ENCODE measurements at places on chromosomes 5 and 9.

GRCh38 chr9:33277484-33277883 is 12.6 kb downstream of the CHMP5 start:
- no peak for DNase-seq

GRCh38 chr5:123585871-123586270 is 73.9 kb downstream of the CSNK1G3 start:
- no peak for DNase-seq

- DNase-seq: no peak
Observed at GRCh38 chr5:133995341-133995740, 9.4 kb downstream of the VDAC1 start.

GRCh38 chr5:11072568-11072967 is 311.5 kb upstream of the DAP start:
- DNase-seq: no peak

- no peak for DNase-seq
Observed at GRCh38 chr5:17343675-17344074, 126.2 kb downstream of the BASP1 start.

GRCh38 chr9:81826517-81826906 is 101.7 kb upstream of the SPATA31D4 start:
- DNase-seq: no peak

DNA sequence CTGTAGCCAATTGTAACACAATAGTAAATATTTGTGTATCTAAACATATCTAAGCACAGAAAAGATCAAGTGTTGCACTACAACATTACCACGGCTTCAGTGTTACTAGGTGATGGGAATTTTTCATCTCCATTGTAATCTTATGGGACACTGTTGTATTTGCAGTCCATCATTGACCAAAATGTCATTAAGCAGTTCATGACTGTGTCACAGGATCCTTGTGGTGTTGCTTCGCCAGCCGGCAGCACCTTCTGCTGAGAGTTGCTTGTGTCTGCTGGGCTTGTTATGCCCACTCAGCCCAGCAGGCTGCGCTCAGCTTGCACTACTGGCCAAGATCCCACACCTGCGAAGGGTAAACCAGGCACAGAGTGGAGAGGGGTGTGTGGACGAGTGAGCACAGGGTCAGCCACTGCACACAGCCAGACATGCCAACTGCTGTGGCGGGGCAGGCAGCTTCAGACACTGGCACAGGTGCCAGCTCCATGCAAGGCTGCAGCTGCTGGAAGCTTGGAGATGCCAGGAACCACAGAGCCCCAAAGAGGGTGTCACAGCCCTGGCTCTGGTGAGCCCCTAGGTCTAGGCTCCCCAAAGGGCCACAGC is 273.7 kb downstream of the CETN3 start:
- DNase-seq: peak; percentile 39

GRCh38 chr5:654071-654778 is 38.9 kb downstream of the TPPP start:
- no peak for DNase-seq

DNA sequence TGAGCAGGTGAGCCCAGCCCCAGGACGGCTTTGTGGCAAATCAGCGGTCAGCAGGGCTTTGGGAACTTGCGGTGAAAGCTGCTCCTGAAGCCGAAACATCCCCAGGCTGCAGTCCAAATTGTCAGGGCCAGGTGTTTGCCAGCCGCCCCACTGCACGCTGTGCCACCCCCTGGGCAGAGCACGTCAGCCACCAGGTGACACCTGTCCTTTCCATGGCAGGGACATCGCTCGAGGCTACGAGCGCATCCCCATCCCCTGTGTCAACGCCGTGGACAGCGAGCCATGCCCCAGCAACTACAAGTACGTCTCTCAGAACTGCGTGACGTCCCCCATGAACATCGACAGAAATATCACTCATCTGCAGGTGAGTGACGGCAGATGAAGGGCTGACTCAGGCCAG is 64.4 kb upstream of the CACNA1B start:
- no peak for DNase-seq

DNA sequence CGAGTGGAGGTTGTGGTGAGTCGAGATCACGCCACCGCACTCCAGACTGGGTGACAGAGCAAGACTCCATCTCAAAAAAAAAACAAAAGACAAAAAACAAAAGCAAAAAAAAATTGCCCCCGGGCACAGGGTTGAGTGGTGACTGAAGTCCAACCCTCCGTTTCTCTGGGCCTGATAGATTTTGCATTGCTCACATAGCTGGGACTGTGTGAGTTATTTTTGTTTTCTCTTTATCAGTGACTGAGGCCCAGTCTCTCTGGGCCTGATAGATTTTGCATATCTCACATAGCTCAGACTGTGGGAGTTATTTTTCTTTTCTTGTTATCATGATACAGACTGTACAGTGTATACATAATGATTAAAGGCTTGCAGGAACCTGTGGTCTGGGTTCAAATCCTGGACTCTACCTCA is 2.6 kb upstream of the SLC28A3 start:
- no peak for DNase-seq

DNA sequence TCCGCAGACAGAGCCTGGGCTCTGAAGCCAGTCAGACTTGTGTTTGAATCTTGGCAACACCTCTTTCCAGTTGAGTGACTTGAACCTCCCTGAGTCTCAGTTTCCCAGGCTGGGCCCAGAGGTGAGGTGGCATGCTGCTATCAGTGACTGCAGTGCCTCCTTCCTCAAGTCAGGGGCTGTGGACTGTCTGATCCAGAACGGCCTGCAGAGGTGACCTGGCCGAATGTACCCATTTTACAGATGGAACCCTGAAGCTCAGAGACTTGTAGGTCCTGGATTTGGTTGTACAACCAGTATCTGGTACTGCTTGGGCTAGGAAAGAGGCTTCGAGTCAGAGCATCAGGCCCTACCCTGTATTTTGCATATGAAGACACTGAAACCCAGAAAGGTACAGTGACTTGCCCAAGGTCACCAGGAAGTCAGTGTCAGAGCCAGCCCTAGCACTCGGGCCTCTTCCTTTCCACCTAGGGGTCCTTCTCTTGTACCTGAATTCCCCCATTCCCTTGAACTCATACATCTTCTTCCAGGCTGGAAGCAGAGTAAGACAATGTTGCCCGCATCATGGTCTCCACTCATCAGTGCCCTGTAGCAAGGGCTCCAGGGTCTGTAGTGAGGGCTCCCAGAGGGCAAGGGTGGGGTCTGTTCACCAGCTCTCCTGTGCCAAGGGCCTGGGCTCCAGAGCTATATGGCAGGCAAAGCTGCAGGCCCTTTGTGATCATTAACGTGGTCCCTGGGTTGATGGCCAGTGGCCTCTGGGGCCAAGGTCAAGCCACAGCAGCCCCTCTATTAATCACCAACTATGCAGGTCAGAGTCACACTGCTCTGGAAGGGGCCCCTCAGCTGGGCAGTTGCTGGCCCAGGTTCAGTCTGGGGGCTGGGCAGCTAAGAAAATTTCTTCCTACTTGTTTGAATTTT is 28.5 kb downstream of the GSN start:
- DNase-seq: no peak

- DNase-seq: no peak
Observed at GRCh38 chr5:119083679-119084078, 12.8 kb downstream of the DMXL1 start.

DNA sequence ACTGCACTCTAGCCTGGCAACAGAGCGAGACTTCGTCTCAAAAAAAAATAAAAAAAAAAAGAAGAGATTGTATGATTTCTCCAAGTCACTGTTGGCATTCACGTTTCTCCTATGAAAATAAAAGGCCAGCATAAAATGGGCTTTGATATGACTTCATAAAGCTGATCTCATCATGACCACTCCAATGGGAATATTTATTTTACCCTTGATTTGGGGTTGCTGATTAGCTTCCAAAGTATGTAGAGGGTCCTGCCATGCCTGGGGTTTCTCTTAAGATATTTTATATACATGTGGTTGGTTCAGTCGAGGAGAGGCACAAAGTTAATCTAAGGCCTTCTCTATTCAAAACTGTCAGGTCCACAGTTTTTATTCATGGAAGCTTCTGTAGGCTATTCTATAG is 247.0 kb upstream of the TNC start:
- DNase-seq: no peak

DNA sequence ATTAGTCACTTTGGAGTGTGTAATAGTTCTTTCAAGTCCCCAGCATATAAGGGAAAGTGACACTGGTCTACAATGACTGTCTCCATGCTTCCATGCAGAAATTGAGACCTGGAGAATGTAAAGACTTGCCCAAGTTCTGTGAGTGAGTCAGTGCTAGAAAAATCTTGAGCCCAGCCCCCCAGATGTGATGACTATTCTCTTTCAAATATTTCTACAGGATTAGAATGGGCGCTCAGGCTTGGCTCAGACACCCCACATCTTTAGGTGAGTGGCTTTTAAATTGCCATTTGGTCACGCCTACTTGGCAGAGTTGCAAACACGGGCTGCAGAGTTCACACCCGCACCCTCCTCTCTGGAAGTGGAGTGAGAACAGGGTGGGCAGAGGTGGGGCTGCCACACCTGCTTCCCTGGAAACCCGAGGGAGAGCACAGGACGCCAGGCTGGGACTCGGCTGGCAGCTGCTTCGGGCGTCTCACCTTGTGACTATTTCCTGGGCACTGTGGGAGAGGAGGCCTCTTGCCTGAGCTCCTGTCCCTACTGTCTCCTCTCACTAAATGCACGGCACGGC is 37.6 kb downstream of the ROPN1L start:
- no peak for DNase-seq

GRCh38 chr9:2132484-2133082 is 117.4 kb downstream of the SMARCA2 start:
- no peak for DNase-seq

DNA sequence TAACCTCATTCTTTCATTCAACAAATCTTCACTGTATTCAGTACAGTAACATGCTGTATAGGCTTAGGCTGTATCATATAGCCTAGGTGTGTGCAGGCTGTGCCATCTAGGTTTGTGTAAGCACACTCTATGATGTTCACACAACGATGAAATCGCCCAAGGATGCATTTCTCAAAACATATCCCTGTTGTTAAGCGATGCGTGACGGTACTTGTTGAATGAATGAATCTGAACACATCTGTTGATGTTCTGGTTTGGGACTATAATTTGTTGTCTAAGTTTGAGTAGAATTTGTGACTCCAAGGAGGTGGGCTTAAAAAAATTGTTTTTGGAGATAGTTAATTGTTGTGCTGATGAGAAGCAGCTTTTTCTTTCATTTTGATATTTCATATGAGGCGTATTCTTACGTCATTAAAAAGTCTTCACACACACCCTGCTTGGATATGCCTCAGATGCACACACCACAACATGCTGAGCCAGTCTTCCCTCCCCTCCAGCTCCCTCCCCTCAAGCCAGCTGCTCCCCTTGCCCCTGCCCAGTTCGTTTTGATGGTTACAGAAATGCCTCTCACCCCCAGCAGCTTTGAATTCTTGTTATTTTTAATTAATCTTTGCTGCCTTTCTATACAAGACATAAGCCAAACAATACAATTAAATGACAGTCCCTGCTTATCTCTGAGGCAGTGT is 5.5 kb upstream of the PSAT1 start:
- no peak for DNase-seq

DNA sequence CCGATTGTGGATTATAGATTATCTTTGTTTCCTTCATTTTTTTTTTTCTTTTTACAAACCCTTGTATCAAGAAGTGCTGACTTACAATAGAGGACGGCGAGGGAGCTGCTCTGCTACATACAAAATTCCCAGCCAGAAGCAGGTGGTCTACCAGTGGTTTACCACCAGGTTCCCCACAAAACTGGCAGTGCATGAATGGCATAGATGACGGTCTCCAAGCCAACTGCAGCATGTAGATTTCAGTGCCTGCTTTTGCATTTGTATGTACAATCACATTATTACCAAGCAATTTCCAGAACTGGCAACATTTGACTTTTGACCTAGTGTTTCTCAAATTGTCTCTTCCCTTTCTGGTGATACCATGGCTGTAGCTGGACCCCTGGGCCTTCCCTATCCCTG is 84.0 kb downstream of the ACER2 start:
- DNase-seq: no peak

GRCh38 chr5:136985785-136986475 is 513.2 kb downstream of the SPOCK1 start:
- no peak for DNase-seq

GRCh38 chr9:76459694-76460635 is 983 bp downstream of the GCNT1 start:
- DNase-seq: no peak

DNA sequence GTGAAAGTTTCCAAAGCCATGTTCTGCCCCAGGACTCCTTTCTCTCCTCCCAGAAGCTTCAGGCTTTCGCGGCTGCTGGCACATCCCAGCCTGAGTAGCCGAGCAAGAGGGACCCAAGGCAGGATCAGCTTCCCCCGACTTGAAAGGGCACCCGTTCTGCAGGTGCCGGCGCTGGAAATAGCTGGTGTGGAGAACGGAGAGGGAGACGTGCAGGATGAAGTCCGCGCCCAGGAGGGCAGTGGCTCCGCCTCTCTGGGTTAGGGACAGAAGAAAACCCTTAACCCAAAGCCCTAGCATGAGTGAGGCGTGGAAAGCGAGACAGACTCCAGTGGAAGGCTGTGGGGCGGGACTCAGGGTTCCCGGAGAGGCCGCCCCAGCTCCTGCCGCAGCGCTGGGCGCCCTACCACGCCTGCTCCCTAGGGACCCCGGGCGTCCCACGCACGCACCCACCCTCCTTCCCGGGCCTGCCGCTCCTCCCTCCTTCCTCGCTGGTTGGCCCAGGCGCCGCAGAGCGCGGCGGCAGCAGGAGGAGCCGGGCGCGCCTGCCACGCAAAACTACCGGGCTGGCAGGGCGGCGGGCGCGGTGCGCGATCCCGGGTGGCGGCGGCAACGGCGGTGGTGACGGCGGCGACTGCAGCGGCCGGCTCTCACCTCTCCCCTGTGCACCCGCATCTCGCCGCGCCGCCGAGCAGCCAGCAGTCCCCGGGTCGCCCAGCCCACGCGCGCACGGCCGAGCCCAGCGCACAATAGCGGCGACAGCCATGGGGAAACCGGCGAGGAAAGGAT is at the start of gene SLC1A1:
Gene SLC1A1, plus strand, starts transcription at position 550 of the 786 bp plus-strand sequence. Its CDS starts 212 bp downstream, at position 762.
- no peak for DNase-seq

DNA sequence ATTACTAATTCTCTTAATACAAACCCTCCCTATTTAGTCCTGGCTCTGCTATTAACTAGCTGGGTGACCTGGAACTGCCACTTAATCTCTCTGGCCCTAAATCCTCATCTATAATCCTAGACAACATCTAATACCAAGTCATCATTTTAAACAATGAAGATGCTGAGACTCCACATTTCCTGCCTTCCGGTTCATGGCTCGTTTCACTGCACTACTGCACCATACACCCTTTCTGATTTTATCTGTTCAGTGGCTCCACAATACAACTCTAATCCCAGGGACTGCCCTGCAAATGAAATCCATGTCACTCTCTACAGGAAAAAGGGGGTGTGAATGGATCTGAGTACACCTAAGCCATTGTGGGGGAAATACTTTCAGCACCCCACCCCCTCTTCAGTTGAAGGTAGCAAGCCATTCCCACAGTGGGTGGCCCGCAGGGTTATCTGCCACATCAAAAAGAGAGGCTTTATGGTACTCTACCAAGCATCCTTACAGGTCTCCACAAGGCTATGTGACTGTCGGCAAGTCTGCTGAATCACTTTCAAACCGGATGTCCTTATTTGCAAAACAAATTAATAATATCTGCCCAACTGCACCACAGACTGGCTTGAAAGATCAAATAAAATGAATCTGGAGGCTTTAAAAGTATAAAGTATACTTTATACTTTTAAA is 89.5 kb downstream of the EPB41L4A start:
- no peak for DNase-seq

- no peak for DNase-seq
Observed at GRCh38 chr5:34455098-34455497, 201.0 kb upstream of the RAI14 start.

GRCh38 chr9:113299800-113300292 is 3.3 kb downstream of the RNF183 start:
- DNase-seq: no peak
